B cell (primary cell): ENCODE measurements at places on chromosomes 16 and 17.

- no peak for DNase-seq
These were observed 2.1 kb upstream of the ESRP2 start for GRCh38 chr16:68238029-68238345.

GRCh38 chr17:6627019-6627418 is 13.5 kb downstream of the KIAA0753 start:
- DNase-seq = no peak

DNA sequence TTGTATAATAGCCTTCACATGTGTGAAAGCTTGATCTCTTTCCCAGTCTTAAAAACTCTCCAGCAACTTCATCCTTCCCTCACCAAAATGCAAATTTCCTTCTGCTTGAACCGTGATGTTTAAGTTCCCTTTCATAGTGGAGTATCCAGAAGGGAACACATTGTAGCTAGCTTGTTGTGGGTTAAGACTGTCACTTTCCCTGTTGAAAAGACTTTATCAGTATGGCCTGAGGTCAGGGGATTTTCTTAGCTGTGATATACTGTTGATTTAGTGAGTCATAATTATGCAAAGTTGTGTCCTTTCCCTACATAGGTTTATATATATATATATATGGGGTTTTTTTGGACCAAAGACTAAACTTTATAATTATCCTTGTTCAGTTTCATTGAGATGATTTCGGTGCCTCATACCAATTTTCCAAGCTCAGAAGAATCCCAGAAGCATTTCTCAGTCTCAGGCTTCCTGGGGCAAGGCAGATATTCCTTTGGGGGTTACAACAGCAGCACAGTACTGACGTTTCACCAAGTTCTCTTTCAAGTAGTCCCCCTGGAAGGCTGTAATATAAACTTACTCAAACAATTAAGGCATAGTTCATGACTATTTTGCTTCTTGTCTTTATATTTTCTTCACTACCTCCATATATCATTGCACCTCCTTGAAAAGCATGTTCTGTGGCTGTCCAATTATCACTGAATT is 35.7 kb downstream of the ESRP2 start:
- no peak for DNase-seq

- DNase-seq = no peak
These were observed 3.8 kb downstream of the ZNF821 start for GRCh38 chr16:71880176-71880575.

GRCh38 chr16:30557707-30557956 is 542 bp downstream of the ZNF764 start:
- DNase-seq = no peak

DNA sequence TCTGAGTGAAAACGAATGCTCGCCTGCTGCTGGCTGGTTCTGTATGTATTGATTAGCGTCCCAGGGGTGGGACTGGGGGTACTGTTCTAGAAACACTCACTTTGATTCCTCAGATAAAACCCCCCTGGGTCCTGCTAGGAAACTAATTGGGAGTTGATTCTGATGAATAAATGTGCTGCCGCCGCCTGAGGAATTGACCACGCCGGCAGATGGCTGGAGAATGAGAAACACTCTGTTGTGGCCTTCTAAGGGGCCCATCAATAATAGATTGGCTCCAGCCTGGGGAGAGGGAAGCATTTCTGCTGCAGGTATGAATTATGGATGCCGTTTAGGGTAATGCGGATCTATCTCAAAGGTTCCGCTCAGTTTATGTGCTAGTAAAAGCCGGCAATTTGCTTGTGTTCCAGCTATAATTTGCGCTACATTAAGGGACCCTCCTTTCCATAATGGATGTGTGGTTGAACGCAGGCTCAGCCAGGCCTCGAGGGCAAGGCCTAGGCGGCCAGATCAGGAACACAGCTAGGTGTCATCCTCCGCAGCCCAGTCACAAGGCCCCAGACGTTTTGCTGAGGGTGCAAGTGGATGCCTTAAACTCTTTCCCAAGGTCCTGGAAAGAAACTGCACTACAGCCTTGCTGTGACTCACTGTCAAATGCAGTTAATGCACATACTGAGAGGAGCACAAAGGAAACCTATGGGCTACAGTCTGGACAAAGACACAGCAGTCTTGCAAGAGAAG is 132.2 kb upstream of the HS3ST2 start:
- no peak for DNase-seq

DNA sequence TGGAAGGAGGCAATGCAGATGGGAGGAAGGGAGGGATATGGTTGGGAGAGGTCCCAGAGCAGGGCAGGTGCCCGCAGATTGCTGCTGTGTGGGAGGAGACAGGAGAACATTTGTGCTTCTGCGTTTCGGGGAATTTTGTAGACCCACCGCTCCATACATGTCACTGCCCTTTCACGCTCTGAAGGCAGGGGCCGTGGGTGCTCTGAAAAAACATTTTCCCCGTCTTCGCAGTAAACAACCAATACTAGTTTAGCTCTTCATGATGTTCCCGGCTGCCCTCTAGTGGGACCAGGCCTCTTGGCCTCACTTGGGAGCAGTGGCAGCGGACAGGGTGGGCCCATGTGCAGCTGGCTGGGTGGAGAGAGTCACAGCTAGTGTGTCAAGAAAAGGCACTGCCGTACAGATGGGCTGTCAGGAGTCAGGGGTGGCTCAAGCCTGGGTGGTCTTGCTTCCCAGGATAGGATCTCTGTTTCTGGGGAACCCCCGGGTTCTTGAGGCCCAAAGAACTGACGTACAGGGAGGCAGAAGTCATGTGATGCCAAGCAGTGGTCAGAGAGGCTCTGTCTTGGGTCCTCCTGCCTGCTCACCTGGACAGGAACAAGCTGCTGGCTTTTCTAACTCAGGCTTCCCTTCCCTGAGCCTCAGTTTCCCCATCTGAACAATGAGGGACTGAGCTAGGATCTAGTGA is 46.5 kb upstream of the CPNE2 start:
- DNase-seq = peak; percentile 84

- DNase-seq = peak; percentile 60
These were observed 10.6 kb downstream of the ADCY7 start for GRCh38 chr16:50276801-50277555.

- DNase-seq = no peak
These were observed 50.0 kb downstream of the SOCS1 start for GRCh38 chr16:11205754-11206581.

DNA sequence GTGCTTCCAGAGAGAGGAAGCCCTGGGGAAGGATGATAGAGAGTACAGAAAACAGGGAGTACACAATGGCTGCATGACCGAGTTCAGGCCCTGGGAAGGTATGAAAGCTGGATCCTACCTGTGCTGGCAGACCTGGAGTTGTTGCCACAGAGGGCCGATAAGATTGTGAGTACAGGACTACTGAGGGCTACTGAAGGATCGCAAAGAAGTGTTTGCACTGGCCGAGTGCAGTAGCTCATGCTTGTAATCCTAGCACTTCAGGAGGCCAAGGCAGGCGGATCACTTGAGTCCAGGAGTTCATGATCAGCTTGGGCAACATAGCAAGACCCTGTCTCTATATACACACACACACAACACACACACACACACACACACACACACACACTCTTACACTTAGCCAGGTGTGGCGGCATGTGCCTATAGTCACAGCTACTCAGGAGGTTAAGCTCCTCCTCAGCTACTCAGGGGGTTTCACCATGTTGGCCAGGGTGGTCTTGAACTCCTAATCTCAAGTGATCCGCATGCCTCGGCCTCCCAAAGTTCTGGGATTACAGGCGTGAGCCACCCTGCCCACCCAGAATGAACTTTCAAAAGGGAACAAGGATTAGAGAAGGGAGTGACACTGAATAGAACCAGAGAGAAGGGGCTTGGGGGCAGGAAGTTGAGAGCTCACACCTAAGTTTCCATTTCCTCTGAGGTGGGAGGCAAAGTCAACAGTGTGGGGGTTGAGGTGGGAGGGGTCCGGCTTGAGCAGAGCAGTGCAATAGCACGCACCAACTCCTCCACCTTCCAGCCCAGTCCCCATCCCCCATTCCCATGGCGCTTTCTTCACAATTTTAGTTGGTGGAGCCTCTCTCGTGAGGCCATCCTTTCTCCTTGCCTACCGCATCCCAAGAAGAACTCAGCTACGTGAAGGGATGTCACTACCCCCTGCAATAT is 7.5 kb downstream of the SCIMP start:
- peak; percentile 59 for DNase-seq

- DNase-seq = no peak
These were observed 44.0 kb downstream of the MYH3 start for GRCh38 chr17:10612957-10613744.

- no peak for DNase-seq
These were observed 184.9 kb downstream of the SEC14L1 start for GRCh38 chr17:77325577-77326075.

GRCh38 chr16:48810803-48811453 is 200.9 kb upstream of the N4BP1 start:
- no peak for DNase-seq

DNA sequence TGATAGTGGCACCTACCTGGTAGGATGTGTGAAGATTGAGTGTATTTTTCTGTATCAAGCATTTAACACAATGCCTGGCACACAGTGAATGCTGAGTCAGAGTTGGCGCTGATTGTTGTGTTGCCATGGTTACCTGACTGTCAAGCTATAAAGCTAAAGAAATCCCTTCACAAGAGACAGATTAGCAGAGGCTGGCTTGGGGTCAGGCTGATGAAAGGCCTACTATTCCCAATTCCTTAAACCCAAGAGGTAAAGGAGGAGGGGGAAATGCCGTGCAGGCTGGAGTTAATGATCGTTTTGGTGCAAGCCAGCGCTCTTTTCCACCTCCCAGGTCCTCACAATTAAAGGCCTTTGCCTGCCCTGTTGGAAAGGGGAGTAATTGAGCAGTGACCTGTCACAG is 5.9 kb downstream of the CLEC19A start:
- DNase-seq = peak; percentile 9
